ENCODE measurements at places on chromosomes 3 and 15. TPM values are rescaled to one million over a fixed set of nuclear protein-coding genes. Genes with fewer than 3 reads are reported as not detected.

Gene ASB14
- total RNA-seq = not detected

Gene NANOGP8
- total RNA-seq = not detected

Gene ATP13A5
- total RNA-seq = not detected

Gene NEK10
- total RNA-seq = not detected

Gene SIN3A
- 30.4 TPM for total RNA-seq

Gene FAN1
- 7.6 TPM for total RNA-seq

Gene SOX14
- not detected for total RNA-seq

Gene KLF15
- 9.5 TPM for total RNA-seq

Gene CHRNA5
- 1.3 TPM for total RNA-seq

Gene TNNC1
- 0.26 TPM for total RNA-seq

Gene GOLGA8T
- not detected for total RNA-seq

Gene ITIH4
- not detected for total RNA-seq

Gene SI
- not detected for total RNA-seq

Gene ACSBG1
- total RNA-seq = not detected

Gene SUMF1
- total RNA-seq = 46.2 TPM

Gene USP13
- total RNA-seq = 9.2 TPM

Gene TRPM1
- not detected for total RNA-seq

Gene TMEM89
- not detected for total RNA-seq

Gene BCL6
- 46.2 TPM for total RNA-seq

Gene MAPK6
- total RNA-seq = 45.8 TPM

Gene CHAC1
- total RNA-seq = 63.6 TPM

Gene ARHGEF26
- total RNA-seq = 4.6 TPM

Gene RBM5
- total RNA-seq = 89.8 TPM

Gene GYG1
- total RNA-seq = 67.1 TPM

Data from epithelial cell of alveolus of lung (primary cell).